ENCODE measurements at places on chromosomes 6 and 20. TPM values are rescaled to one million over a fixed set of nuclear protein-coding genes. Genes with fewer than 3 reads are reported as not detected.

Gene TBC1D7
- 6.1 TPM for total RNA-seq

- DNase-seq = no peak
- peak overlapping the region; percentile 61 for H3K4me3 ChIP-seq
These were observed 782 bp downstream of the TRMT11 start for GRCh38 chr6:125987026-125987617.

Gene TINAG
- not detected for total RNA-seq

- no peak for DNase-seq
- H3K27me3 ChIP-seq = no peaks in the 10 kb centered on the region
- H3K36me3 ChIP-seq = no peaks in the 10 kb centered on the region
- H3K4me1 ChIP-seq = no peaks in the 10 kb centered on the region
These were observed 328.9 kb downstream of the FARS2 start for GRCh38 chr6:5590187-5590586.

GRCh38 chr6:28618898-28619555 lies 93.3 kb downstream of the GPX5 start:
- no peak overlapping the region for H3K27ac ChIP-seq
- H3K36me3 ChIP-seq = no peaks in the 10 kb centered on the region
- no peaks in the 10 kb centered on the region for H3K27me3 ChIP-seq

- no peaks in the 10 kb centered on the region for H3K36me3 ChIP-seq
- no peak overlapping the region for H3K4me3 ChIP-seq
- H3K27me3 ChIP-seq = no peaks in the 10 kb centered on the region
- DNase-seq = no peak
- H3K27ac ChIP-seq = no peak overlapping the region
These were observed 105.4 kb downstream of the REV3L start for GRCh38 chr6:111377558-111378120.
